Breast epithelium (tissue), 4 donors: ENCODE measurements at places on chromosomes 2 and 18. TPM values are rescaled to one million over a fixed set of nuclear protein-coding genes. Genes with fewer than 3 reads are reported as not detected.

DNA sequence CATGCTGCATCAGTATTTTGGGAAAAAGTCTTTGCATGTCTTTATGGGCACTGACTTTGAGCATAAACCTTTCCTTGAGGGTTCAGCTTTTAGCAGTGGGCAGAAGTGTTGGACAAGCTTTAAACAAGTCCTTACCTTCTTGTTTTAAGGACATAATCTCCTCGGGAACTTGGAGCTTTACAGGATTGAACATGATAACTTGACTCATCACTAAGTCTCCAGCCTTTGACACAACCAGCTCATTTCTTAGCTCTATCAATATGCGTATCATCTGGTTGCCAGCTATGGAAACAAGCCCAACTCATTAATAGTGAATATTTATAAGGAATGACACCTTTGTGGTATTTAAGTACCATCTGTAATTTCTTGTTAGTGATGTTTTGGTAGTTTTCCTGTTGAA is 21.0 kb upstream of the RAB27B start:
- no peaks in the 10 kb centered on the region for H3K27me3 ChIP-seq
- no peaks in the 10 kb centered on the region for H3K36me3 ChIP-seq
- no peak overlapping the region for H3K4me3 ChIP-seq
- DNase-seq, result no peak
- no peak overlapping the region for H3K27ac ChIP-seq

DNA sequence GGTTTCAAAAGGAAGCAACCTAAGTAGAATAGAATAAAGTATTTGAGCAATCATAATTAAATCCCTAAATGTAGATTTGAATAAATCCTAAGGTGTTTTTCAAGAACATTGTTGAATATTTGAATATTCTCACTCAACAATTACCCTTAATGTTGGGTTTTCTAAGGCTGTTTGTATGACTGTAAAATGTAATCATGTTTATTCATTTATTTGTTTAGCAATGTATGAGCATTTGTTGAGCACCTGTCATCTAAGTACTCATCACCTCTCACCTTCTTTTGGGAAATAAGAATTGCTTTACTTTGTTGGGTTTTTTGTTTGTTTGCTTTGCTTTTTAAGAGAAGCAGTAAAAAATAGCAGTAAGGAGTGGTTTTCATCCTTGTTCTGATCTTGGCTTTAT is 66.0 kb downstream of the MAPRE2 start:
- DNase-seq, result no peak
- no peaks in the 10 kb centered on the region for H3K36me3 ChIP-seq
- H3K27me3 ChIP-seq, result no peaks in the 10 kb centered on the region
- no peak overlapping the region for H3K4me3 ChIP-seq
- no peaks in the 10 kb centered on the region for H3K4me1 ChIP-seq

- no peaks in the 10 kb centered on the region for H3K27me3 ChIP-seq
- no peak overlapping the region for H3K4me3 ChIP-seq
- H3K27ac ChIP-seq, result no peak overlapping the region
- no peaks in the 10 kb centered on the region for H3K36me3 ChIP-seq
- no peak for DNase-seq
- H3K4me1 ChIP-seq, result no peaks in the 10 kb centered on the region
These were observed 174.4 kb downstream of the ACOXL start for GRCh38 chr2:110906613-110907298.

- no peak overlapping the region for H3K4me3 ChIP-seq
- no peaks in the 10 kb centered on the region for H3K27me3 ChIP-seq
- H3K27ac ChIP-seq, result no peak overlapping the region
- no peaks in the 10 kb centered on the region for H3K36me3 ChIP-seq
These were observed 205.5 kb upstream of the MYT1L start for GRCh38 chr2:2536416-2537056.

- H3K27me3 ChIP-seq, result no peaks in the 10 kb centered on the region
- no peak overlapping the region for H3K4me3 ChIP-seq
- H3K4me1 ChIP-seq, result peaks cover 6% of the 10 kb centered on the region
- no peak for DNase-seq
These were observed 20.5 kb downstream of the THAP4 start for GRCh38 chr2:241616168-241617125.

GRCh38 chr18:79802298-79802697 is 4.6 kb downstream of the KCNG2 start:
- DNase-seq, result peak; percentile 48
- no peak overlapping the region for H3K27ac ChIP-seq
- no peaks in the 10 kb centered on the region for H3K36me3 ChIP-seq
- peaks cover 8% of the 10 kb centered on the region for H3K4me1 ChIP-seq
- no peak overlapping the region for H3K4me3 ChIP-seq

The TEKT4 gene
- total RNA-seq, result not detected

The TMEM200C gene
- total RNA-seq, result 1.2 TPM
